ENCODE measurements at places on chromosomes 12 and 14.

DNA sequence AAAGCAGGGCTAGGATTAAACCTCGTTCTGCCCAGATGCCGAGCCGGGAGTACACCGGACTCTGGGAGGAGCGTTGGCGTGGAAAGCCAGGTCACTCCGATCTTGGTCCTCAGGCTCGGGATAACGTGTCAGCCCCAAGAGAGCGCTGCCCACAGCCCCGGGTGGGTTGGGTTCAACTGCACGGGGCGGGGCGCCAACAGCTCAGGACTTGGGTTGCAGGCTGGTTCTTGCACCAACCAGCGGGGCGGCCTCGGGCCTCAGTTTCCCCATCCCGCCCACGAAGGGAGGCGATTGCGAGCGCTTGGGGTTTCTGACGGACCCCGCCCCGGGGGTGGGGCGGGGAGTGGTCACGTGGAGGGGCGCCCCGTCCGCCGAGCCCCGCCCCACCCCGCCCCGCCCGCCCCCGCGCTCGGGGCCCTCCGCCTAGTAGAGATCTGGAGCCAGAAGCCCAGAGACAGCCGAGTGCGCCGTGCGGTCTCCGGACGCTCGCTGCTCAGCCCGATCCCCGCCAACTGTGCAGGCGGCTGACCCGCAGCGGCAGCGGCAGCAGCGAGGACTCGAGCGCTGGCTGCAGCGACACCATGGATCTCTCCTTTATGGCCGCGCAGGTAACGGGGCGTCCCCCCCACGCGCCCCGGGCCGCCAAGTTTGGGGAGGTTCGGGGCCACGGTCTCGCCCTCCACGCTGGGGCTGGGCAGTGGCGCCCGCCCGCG lies at the start of gene C14orf132:
Gene C14orf132, plus strand, starts transcription at position 443 of the 713 bp plus-strand sequence. Its CDS starts 139 bp downstream, at position 582.
- DNase-seq = peak; percentile 9

GRCh38 chr12:14824012-14824634 lies 10.1 kb upstream of the SMCO3 start:
- DNase-seq = no peak

DNA sequence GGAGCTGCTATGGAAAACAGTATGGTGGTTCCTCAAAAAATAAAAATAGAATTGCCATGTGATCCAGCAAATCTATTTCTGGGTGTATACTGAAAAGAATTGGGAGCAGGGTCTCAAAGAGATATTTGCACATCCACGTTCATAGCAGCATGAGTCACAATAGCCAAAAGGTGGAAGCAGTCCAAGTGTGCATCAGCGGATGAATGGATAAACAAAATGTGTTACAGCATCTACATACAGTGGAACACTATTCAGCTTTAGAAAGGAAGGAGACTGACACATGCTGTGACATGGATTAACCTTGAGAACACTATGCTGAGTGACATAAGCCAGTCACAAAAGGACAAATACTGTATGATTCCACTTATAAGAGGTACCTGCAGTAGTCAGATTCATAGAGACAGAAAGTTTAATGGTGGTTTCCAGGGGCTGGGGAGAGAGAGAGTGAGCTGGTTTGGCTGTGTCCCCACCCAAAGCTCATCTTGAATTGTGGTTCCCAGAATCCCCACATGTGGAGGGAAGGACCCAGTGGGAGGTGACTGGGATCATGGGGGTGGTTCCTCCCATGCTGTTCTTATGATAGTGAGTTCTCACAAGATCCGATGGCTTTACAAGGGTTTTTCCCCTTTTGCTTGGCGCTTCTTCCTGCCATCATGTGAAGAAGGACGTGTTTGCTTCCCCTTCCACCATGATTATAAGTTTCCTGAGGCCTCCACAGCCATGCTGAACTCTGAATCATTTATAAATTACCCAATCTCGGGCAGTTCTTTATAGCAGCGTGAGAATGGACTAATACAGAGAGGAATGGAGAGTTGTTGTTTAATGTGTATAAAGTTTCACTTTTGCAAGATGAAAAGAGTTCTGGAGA lies 17.6 kb upstream of the TBC1D30 start:
- no peak for DNase-seq

DNA sequence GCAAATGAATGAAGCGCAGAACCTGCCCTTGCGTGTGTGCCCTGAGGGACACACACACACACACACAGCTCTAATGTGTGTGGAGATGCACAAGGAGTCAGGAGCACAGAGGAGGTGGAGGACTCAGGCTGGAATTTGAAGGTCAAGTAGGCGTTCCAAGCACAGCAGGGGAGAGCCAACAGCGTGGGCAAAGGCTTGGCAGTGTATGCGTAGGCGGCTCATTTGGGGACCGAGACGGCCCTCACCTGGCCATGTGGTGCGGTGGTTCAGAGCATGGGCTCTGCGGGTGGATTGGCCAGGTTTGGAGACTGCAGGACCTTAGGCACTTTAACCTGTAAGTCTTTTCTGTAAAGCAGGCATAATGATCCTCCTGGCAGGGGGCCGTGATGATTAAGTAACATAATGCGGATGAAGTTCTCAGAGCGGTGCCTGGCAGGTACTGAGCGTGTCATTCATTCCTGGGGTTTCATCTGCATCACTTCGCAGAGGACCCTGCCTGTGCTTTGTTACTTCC lies 69.5 kb upstream of the SLC24A4 start:
- DNase-seq = no peak

DNA sequence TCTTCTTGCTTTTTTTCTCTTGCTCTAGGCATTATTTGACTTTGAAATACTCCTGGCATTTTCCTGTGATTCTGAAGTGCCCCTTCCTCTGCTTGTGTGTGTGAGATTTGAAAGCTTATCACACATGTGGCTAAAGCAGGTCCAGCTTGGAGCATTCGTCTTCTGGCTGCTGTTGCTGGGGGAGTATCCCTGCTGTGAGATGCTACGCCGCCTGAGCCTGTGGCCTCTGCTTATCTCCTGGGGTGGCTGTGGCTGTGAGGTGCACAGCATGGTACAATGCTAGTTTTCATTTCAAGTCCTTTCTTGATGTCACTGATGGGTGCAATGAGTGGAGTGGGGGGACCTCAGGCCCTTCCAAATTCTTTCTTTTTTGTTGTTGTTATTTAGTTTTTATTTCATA lies 371.8 kb downstream of the ZFP36L1 start:
- peak; percentile 32 for DNase-seq

- DNase-seq = no peak
Observed at GRCh38 chr14:64636980-64637429, 67.2 kb upstream of the PLEKHG3 start.

DNA sequence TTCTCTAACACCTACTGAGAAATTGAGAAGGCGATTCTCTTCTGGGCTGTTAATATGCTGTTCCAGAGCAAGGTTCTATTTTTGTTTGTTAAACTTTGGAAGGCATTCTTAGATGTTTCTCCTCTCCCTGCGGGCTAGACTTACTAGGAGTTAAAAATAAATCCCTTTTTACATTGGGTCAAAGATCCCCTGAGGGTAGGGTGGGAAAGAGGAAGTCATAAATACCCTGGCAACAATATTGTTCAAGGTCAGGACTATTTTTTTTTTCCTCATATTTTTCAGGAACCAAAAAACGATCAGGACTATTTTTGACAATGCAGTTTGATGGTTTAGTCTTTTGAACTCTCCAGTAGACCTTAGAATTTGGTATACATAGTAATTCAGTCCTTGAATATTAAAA lies 12.0 kb upstream of the SLC2A14 start:
- DNase-seq = no peak

- no peak for DNase-seq
Observed at GRCh38 chr12:12445882-12446181, 89.0 kb downstream of the BORCS5 start.

DNA sequence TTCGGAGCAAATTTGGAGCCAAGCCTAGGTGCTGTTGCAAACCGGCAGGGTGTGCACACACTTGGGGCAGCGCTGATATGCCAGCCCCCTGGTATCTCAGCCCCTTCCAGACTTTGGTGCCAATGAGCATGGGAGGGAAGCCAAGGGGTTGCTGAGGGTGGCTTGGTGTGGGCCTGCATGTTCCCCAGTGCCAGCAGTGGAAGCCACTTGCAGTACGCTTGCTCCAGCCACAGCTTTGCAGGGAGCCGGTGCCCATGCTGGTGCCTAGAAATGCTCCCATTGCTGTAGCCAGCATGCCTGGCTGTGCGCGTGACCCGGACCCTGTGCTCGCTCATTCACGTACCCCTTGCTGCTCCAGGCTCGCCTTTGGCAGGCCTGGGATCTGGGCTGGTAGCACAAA lies 67.1 kb upstream of the DNM1L start:
- no peak for DNase-seq

DNA sequence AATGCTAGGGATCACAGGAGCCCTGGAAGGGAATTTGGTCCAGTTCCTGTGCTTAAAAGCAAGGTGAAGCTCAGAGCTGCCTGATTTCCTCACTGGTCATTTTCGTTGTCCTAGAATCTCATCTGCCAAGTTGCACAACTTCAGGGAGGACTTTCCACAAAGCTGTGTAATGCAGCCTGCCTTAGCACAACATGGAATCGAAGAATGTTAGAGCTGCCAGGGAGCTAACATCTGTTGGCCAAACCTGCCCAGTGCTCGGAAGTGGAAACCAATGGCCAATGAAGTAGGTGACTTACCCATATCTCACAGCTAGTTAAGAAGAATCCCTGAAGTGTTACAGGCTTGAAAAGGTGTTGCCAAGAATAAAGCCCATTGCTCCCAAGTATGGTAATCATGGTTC lies 79.9 kb upstream of the SSTR1 start:
- DNase-seq = no peak

GRCh38 chr12:124758266-124759220 lies 105.1 kb downstream of the SCARB1 start:
- no peak for DNase-seq
